HFFc6 (cell line): ENCODE measurements at places on chromosomes 4 and X.

GRCh38 chrX:40097504-40098263 is at the start of gene BCOR:
BCOR (minus strand) TSS chrX:40097958; CDS start chrX:40077929, 20,029 bp downstream.
- peak; percentile 35 for DNase-seq

GRCh38 chrX:141439651-141440050 is 144.9 kb downstream of the SPANXA1 start:
- peak; percentile 0 for DNase-seq

GRCh38 chr4:41104155-41104554 is 110.2 kb downstream of the APBB2 start:
- no peak for DNase-seq

DNA sequence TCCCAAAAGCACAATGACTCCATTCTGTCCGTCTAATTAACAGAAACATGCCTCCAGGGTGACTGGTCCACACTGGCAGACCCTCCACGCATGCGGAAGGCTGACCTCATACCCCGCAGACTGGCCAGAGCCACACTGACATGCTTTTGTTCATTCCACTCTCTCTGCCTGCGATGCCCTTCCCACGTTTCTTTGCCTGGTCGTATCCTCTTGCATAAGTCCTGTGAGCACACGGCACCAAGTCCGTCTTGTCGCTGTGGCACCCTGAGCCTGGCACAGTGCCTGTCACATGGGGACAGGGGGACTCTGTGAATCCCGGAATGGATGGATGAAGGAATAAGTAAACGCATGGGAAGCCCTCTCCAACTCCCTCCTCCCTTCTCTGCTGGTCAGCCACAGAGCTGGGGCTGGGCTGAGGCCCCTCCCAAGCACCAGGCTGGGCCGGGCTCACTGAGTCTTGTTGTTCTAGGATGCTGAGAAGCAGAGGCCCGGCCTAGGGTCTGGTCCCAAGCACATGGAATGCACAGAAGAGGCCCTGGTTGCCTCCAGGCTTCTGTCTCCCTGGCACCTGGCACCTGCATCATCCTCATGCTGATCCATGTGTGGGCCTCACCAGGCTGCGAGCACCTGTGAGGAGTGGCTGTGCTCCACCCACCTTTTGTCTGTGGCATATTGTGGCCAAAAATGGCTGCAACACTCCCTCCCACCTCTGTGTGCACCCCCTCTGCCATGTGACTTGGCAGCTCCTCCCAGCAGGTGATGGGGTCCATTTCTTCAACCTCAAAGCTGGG is 38.9 kb upstream of the C4orf50 start:
- no peak for DNase-seq

DNA sequence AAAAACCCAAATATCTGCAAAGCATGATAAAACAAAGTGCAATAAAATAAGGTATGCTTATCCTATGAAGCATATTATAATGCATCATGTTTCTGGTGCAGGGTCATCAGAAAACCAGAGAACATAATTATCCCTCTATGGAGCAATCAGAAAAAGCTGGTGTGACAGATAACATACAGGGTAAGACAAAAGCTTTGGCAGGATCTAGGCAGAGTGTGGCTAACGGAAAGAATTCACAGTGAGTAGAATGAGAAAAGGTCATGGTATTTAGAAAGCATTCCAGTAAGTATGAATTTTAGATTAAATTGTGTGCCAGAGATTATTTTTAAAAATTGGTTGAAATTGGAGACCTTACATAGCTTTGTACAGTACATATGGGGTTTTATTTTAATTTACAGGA is 29.0 kb upstream of the UGT2B4 start:
- no peak for DNase-seq

DNA sequence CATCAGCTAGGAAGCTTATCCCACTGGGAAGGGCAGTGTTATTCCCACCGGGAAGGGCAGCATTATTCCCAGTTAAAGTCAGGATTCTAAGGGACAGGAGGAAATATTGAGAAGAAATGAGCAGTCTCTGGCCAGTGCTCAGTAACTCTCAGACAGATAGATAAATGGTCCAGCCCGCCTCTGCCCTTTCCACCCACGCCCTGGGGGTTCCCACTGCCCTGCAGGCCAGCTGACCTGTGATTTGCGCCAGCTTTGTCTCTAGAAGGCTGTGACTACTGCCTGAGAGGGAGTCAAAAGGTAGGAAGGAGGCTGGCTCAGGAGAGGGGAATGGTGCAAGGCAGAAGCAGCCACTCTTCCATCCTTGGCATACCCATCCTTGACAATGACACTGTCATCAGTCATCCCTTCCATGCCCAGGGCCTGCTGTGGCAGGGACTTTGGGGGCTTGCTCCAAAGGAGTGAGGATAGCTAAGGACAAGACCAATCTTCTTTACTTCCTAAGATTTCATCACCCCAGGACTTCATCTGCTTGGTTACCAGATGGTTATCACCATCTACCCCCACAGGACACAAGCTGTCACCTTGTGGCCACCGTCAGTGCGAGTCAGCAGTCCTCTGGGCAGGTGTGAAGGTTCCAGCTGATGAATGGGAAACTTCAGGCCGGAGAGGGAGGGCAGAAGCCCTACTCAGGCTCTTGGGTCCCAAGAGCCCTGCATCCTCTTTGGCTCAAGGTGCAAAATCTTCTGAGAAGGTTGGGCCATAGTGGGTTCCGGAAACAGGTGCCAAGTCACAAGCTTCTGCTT is 49.5 kb downstream of the SEPSECS start:
- no peak for DNase-seq
